ENCODE measurements at places on chromosomes 11 and 22.

- DNase-seq, result peak; percentile 47
Observed at GRCh38 chr11:18844753-18845367, 53.3 kb upstream of the PTPN5 start.

GRCh38 chr11:119567688-119568582 is 145.0 kb upstream of the THY1 start:
- DNase-seq, result peak; percentile 90

GRCh38 chr22:49730656-49731055 is 97.0 kb downstream of the BRD1 start:
- no peak for DNase-seq

DNA sequence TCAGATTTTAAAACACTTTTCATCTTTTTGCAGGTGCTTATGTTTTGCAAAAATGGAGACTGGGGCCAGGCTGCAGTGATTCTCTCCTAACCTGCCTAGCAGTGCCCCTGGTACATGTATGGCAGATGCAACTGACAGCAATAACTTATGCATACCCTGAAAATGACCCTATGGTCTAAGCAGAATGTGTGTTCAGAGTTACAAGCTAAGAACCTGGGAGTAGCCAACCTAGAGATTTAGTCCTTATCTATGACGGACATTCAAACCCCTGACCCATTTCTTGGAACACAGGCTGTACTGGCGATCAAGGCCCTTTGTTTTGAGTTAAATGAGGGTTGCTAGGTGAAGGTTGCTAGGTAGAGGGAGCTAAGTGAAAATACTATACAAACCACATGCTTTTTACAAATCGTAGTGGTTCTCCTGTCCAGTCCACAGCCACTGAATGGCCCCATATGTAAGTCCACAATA is 184.9 kb upstream of the SESN3 start:
- DNase-seq, result no peak

- DNase-seq, result peak; percentile 67
Observed at GRCh38 chr22:31630331-31631329, 31.4 kb downstream of the PISD start.

- no peak for DNase-seq
Observed at GRCh38 chr11:86934926-86935579, 20.1 kb downstream of the FZD4 start.

GRCh38 chr11:62141111-62142042 is 17.6 kb downstream of the INCENP start:
- no peak for DNase-seq

- DNase-seq, result no peak
Observed at GRCh38 chr11:121214861-121215260, 77.7 kb upstream of the SC5D start.

DNA sequence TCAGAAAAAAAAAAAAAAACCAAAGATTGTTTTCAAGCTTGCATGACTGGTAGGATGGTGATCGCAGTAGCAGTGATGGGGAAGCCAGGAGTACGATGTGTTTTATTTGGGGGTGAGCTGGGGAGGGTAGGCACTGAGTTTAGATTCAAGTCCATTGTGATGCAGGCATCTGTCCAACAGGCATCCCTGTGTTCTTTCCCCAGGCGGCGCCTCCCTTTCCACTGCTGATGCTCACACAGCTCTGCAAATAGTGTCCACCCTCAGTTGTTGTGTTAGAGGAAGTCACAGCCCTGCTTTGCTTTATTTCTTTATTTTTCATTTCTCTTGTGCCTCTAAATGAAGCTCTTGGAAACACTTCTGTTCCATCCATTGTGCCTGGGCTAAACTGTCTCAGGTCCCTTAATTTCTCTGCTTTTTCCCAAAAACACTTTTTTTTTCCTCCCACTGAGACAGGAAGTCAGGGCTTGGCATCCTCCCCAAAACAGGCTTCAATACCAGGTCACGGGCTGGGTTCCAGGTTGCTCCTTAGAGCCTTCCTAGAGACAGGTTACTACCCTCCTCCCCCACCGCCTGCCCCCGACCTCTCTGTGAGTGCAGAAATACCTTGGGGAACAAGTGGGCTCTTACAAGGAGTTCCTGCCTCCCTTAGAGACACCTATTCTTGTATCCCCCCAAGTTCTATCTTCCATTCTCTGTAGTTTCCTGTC is 38.6 kb upstream of the HSPA8 start:
- DNase-seq, result no peak

DNA sequence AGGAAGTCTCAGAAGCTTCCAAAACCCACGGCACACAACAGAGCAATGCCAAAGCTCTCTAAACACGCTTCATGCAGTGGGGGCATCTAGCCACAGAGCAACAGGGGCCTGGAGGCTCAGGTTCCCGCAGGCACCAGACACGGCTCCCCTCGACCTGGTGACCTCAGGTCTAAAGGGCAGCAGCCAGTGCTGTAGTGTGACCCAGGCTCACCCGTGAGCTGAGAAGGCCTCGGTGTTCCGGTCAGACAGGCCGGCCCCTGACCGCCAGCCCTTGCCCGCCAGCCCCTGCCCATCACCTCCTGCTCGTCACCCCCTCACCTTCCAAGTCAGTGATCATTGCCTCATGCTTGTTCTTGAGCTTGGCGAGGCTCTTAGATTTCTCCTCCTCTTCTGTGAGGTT is 45.7 kb downstream of the APOL1 start:
- DNase-seq, result no peak

DNA sequence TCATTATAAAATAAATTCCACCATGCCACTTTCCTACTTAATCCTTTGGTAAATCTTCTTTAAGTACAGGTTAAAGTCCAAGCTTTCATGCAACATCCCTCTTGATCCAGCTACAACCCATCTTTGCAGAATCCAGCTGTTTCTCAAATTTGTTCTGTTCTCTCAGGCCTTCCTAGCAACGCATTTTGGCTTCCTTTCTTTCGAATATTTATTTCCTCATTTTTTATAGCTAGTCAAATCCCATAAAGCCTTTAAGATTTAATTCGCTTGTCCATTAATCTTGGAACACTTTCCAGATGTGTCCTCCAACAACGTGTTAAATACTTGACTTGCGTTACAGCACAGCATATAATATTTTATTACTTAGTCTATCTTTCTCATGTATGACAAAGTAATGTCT is 600.1 kb upstream of the CHORDC1 start:
- no peak for DNase-seq

- DNase-seq, result peak; percentile 58
Observed at GRCh38 chr11:120952461-120953434, 71.2 kb upstream of the TBCEL start.

- DNase-seq, result no peak
Observed at GRCh38 chr22:44522526-44523170, 24.6 kb upstream of the RTL6 start.

DNA sequence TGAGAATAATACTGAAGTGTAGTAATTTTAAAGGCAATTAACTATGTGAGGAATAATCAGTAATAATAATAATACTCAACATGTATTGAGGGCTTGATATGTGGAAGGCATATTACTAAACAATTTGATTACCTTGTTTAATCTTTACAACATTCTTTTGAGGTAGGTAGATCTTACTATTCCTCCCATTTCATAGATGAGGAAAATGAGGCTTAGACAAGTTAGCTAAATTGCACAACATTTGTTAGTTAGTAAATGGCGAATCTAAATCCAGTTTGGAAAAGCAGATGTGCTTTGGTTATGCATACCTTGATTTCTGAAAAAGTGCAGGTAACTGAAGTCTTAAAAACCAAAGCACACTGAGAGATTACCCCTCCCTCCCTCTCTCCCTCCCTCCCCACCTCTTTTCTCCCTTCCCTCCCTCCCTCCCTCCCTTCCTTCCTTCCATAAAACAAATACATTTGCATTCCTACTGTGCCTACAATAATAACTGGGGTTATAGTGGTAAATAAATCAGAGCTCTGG is 93.1 kb upstream of the MTMR2 start:
- DNase-seq, result no peak

- no peak for DNase-seq
Observed at GRCh38 chr11:19075636-19076035, 15.1 kb upstream of the MRGPRX2 start.

- DNase-seq, result no peak
Observed at GRCh38 chr11:61782841-61783240, 9.6 kb downstream of the TMEM258 start.

- DNase-seq, result no peak
Observed at GRCh38 chr11:36155124-36155561, 134.1 kb downstream of the COMMD9 start.

- DNase-seq, result no peak
Observed at GRCh38 chr11:70595452-70595851, 197.1 kb downstream of the CTTN start.

DNA sequence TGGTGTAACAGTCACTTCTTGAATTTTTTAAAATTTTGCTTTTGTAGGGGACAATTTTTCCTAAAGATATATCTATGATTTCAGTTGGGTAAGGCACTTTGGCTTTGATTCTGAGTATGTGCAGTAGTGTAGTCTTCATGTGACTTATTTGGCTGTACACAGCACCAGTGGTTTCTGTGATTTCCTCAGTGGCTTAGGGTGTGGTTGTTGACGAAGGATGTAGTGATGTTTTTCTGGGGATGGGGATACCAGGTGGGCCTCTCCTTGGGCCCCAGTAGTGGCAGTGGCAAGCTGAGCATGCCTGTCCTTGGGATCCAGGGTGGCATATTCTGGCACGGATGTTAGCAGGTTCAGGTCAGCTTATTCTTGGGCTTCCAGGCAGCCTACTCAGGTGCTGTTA is 364.9 kb upstream of the CADM1 start:
- no peak for DNase-seq

GRCh38 chr11:44960200-44960845 is 9.6 kb upstream of the TP53I11 start:
- no peak for DNase-seq

- no peak for DNase-seq
Observed at GRCh38 chr22:28984482-28985158, 77.0 kb downstream of the C22orf31 start.

- DNase-seq, result peak; percentile 74
Observed at GRCh38 chr11:75966537-75967287, 151.7 kb downstream of the UVRAG start.

- no peak for DNase-seq
Observed at GRCh38 chr11:72965672-72966071, 151.5 kb downstream of the ATG16L2 start.

DNA sequence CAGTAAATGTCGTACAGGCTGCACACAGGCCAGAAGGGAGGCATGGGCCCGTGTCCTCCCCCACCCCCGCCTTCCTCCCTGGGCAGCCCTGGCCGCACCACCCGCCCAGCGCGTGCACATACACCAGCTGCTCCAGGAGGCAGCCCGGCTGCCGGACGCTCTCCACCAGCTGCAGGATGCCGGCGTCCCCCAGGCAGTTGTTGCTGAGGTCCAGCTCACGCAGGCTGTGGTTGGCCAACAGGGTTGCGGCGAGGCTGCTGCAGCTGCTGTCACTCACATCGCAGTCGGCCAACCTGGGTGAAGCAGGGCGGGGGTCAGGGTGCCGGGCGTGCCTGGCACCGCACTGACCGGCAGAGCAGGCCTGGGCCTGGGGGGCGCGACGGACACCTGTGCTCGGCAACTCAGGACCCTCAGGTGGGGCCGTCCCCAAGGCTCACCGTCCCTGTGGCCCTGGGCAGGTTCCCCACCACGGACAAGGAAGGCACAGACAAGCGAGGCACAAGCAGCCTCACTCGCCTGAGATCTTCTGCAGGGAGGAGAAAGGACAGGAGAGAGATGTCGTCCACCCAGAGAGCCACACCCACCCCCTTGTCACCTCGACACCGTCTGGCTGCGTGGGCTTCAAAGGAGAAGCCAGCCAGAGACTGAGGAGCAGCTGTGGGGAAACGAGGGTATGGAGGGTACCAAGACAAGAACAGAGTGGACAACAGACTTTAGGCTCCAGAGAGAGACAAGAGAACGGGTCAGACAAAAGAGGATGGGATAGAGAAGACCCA is 12.1 kb downstream of the RNH1 start:
- no peak for DNase-seq

- no peak for DNase-seq
Observed at GRCh38 chr11:28729339-28729738, 621.2 kb downstream of the METTL15 start.

DNA sequence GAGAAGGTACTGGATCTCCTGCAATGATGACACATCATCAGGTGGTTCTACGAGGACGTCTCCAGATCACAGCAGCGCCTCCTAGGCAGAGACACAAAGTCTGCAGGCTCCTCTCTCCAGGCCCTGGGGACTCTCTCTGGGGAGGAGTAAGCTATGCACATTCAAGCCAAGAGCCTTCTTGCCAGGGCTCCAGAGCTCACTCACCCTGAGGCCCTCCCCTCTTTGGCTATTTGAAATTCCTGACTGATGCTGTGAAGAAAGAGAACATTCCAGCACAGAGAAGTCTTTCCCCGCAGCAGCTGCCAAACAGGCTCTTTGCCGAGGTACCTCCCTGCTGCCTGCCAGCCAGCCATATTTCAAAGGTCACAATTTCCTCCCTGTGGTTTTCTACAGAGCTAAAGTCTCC is 204.9 kb downstream of the CSNK2A3 start:
- peak; percentile 85 for DNase-seq

DNA sequence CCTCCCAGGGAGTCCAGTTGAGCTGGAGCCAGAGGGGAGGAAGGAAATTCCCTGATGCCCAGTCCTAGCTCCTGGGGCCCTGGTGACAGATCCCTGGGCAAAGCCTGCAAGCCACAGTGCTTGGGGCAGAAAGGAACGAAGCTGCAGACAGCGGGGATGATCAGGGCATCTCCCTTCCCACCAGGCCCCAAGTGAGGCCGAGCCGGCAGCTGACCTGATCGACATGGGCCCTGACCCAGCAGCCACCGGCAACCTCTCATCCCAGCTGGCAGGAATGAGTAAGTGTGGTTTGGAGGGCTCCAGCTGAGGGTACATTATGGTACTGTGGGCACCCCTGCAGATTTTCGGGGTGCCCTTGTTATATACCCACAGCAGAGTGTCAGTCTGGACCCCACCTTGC is 33.5 kb downstream of the TOM1 start:
- DNase-seq, result no peak

- no peak for DNase-seq
Observed at GRCh38 chr11:2520736-2521035, 75.9 kb downstream of the KCNQ1 start.

GRCh38 chr11:129313541-129314297 is 61.9 kb upstream of the BARX2 start:
- DNase-seq, result no peak

GRCh38 chr22:35445933-35446332 is 46.0 kb downstream of the MCM5 start:
- DNase-seq, result no peak

DNA sequence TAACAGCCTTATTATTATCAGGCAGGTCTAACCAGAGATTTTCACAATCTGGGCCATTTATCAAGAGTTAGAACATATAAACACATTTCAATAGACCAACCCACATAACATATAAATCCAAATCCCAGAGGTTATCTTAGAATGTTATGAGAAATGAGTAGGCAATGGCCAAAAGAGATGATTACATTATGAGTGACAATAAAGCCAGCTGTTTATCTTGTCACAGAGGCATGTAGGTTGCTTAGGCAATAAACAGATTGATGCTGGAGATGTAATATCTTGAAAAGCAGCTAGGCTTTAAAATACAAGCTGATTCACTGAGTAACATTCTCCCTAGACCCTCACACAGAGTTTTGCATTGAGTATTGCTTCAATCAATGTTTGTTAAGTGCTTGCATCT is 148.5 kb upstream of the SESN3 start:
- DNase-seq, result no peak

GRCh38 chr11:117426297-117426685 is 98.6 kb downstream of the CEP164 start:
- peak; percentile 16 for DNase-seq

Measured in HFFc6 (cell line).